Activated CD4-positive, alpha-beta T cell treated with anti-CD3 and anti-CD28 coated beads, Interleukin-2, amount 50 U/mL, for 16 hours (primary cell): ENCODE measurements at places on chromosomes 2 and 18.

DNA sequence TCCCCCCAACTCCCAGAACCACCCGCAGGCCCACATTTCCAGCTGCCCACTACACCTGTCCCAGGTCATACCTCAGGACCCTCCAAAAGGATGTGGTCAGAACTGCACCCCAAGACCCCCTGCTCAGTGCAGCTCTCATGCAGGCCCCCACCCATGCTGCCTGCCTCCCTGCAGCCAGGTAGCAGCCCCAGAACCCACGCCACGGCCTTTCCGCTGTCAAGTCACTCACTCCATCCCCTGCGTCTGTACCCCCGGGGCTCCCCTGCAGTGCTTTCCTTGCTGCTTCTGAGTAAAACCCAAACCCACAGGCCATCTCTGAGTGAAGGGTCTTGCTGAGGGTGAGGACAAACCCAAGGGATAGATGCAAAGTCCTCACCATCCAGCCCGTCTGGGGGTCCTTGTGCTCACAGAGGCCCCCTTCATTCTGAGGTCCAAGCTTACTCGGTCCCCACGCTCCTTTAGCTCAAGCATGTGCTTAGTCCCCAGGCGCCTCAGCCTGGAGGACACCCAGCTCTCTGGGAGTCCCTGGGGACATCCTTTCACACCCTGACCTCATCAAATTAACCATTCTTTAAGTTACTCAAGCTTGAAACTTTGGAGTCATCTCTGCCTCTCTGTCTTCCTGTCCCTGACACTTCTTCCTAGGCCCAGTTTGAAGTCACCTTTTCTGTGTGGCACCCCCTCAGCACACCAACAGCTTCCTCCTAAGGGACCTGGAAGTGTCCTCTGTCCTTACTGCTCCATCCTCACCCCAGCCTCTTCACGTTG lies 130.1 kb downstream of the SMAD7 start:
- DNase-seq: peak; percentile 83

GRCh38 chr18:54696616-54697293 lies 105.7 kb downstream of the DYNAP start:
- no peak for DNase-seq

DNA sequence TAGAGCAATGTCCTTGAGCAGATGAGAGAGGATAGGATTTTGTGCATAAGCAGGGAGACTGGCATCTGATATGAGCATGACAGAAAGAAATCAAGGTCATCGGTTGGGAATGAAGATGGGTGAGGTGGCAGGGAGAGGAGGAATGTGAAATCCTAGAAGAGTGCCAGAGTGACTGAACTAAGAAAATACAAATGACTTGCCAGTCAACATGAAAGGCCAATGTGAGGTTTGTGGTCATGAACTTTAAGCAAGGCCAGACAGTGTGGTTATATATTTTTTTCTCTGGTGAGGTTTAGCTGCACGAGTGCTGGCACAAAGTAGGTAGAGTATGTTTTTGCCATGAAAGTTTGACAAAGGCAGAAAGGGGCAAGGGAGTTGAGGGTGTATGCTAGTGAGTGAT lies 21.2 kb downstream of the QPCT start:
- DNase-seq: peak; percentile 55

DNA sequence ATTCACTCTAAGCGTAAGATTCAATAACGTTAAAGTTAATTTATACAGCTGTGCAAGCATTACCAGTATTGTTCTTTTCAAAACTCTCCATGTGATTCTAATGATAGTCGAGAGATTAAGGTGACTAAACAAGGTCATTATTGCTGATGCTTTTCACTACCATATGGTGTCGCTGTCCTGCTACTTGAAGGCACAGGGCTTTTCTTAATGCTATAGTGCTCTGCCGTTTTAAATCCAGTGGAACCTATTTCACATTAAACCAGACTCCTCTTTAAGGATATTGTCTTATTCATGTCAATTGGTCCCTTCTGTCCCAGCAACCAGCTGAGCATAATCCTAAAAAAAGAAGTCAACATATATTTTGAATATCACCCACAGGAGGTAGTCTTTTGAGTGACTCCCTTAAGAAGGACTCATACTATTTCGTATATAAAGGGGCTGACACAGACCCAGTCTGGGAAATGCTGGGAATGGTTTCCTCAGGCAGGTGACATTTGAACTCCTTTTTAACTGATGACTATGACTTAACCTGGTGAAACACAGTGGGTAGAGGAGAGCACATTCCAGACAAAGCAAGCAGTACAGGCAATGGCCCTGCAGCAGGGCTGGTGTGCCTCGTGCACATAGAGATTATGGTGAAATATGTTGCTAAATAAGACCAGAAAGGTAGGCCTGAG lies 53.9 kb upstream of the CYTIP start:
- DNase-seq: peak; percentile 57

- DNase-seq: no peak
These were observed 24.0 kb upstream of the SLC39A10 start for GRCh38 chr2:195632856-195633572.

DNA sequence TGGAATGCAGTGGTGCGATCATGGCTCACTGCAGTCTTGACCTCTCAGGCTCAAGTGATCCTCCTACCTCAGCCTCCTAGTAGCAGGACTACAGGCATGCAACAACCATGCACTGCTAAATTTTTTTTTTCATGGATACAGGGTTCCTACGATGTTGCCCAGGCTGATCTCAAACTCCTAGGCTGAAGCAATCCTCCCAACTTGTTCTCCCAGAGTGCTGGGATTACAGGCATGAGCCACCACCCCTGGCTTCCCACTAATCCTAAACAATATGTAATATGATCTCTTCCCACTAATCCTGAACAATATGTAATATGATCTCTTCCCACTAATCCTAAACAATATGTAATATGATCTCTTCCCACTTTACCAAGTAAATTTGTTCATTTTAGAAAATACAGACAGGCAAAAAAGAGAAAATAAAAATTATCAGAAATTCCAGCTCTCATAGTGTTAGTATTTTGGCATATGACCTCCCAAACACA lies 33.7 kb upstream of the C18orf32 start:
- DNase-seq: no peak

GRCh38 chr2:235595422-235596010 lies 101.7 kb downstream of the AGAP1 start:
- DNase-seq: peak; percentile 35

GRCh38 chr2:215949991-215950404 lies 63.4 kb downstream of the MREG start:
- peak; percentile 66 for DNase-seq

GRCh38 chr2:236092714-236093113 lies 75.5 kb downstream of the GBX2 start:
- no peak for DNase-seq

DNA sequence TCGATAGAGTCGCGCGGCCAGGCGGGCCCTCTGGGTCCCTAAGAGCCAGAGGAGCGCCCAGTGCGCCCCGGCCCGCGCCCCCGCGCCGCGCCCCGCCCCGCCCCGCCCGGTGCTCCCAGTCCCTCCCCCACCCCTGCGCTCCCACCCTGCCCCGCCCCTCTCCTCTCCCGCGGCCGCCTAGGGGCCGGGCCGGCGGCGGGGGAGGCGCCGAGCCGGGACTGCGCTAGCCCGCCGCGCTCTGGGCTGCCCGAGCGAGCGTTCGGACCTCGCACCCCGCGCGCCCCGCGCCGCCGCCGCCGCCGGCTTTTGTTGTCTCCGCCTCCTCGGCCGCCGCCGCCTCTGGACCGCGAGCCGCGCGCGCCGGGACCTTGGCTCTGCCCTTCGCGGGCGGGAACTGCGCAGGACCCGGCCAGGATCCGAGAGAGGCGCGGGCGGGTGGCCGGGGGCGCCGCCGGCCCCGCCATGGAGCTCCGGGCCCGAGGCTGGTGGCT lies at the start of gene GPC1:
Gene GPC1, plus strand, starts transcription at position 207 of the 491 bp plus-strand sequence. Its CDS starts 256 bp downstream, at position 463.
- DNase-seq: peak; percentile 53

GRCh38 chr2:37190290-37190689 lies 1.8 kb upstream of the SULT6B1 start:
- DNase-seq: peak; percentile 18
